ENCODE measurements at places on chromosomes 5 and 9.
A peak's percentile ranks its signal among the peaks of the same experiment; 100 is the strongest.

GRCh38 chr5:149264439-149265067 is 7.1 kb upstream of the AFAP1L1 start:
- no peak for DNase-seq

GRCh38 chr5:181224390-181225229 is 1.5 kb downstream of the TRIM41 start:
- DNase-seq = no peak

DNA sequence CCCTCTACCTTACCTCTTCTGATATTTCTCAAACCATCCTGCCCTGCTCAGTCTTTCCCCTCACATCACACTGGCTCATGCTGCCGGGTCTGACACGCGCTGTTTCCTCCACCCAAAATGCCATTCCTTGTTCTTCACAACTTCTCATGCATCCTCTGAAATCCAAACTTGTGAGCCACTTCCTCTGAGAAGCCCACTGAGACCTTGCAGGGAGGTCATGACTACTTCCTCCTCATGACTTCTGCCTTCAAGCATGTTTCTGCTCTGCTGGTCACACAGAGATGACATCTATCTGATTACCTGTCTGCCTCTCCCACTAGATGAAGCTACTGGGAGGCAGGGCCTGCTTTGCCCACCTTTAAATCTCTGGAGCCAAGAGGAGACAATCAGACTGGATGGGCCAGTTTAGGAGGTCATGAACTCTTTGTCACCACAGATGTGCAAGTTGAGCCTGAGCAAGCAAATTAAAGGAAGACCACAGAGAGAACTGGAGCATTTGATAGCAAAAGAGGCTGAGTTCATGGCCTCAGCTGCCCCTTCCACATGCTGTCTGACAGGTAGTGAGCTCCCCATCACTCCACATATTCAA is 119.8 kb upstream of the TBC1D2 start:
- peak; percentile 79 for DNase-seq

DNA sequence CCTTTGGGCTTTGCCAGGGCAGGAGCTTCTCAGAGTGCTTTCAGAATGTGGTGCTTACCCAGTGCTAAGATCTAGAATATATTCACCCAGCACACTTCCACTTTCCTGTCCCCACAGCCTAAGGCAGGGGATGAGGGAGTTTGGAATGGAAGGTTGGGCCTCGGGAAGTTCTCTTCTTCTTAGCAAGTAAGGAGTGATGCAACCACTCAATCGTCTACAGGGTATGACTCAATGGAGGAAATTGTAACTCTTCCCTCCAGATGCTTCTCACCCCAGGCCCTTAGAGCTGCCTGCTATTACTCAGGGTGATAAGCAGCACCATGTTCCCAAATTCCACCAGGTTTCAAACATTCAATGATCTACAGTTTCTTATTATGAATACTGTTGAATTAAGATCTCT is 30.8 kb upstream of the AGGF1 start:
- DNase-seq = peak; percentile 34

DNA sequence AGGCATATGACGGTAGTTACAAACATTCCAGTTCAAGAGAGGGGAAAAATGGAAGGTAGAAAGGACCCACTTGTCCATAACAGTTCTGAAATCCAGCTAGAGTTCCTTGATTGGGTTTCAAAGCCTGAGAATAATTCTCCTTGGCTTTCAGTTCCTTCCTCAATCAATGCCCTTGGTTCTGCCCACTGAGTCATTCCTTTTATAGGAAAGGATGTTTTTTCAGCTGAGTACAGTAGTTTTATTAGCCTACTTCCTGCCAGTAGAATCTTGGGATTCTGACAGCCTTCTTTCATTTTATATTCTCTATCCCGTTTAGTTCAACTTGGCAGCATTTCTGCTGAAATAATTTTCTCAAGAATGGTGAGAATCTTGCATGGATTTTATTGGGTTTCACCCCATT is 386.9 kb upstream of the SMC2 start:
- DNase-seq = no peak

DNA sequence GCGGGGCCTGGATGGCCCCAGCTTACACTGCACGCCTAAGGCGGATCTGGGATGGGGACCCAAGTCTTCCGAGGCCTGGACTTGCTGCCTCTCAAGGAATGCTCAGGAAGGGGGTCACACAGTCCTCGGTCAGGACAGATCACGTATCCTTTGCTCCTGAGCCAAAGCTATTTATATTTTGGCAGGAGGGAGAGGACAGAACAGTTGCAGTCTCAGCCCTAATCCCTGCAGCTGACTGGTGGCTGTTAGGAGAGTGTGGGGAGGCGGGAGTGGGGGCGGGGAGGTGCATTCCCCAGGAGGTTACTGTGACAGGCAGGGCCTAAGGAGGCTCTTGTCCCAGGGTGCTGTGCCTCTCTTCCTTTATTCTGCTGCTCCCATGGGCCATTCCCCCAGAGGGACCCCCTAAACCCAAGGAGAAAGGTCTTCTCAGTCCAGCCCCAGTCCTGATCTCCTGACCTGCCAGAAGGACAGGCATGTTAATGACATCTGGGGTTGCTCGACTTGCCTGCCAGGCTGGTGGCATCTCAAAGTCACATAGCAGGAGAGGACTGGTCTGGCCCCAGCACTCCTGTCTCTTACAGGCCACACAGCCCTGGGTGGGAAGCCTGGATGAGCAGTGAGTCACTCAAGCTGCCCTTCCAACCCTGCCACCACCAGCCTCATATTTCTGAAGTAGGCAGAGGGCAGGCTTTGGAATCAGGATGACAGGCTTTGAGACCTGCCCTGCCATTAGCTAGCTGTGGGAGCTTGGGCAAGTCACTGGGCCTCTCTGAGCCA is 51.9 kb downstream of the COL27A1 start:
- DNase-seq = no peak

GRCh38 chr9:123111427-123112014 is 78.1 kb downstream of the GPR21 start:
- no peak for DNase-seq

DNA sequence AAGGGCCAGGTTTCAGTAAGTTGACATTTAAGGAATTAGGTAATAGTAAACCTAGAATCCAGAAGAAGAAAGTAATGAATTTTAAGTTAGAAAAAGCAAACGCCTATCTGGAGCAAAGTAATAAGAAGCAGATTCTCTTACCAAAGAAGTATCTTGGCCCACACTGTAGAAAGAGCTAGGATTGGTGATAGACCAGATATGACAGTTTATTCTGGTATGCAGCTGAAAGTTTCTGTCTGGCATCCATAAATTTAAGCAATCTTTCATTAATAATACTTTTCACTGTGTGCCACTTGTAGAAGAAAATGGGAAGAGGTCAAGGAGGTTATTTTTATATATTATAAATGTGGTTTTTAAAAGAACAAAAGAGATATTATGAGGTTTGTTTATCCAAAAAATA is 3.0 kb downstream of the RECK start:
- no peak for DNase-seq

DNA sequence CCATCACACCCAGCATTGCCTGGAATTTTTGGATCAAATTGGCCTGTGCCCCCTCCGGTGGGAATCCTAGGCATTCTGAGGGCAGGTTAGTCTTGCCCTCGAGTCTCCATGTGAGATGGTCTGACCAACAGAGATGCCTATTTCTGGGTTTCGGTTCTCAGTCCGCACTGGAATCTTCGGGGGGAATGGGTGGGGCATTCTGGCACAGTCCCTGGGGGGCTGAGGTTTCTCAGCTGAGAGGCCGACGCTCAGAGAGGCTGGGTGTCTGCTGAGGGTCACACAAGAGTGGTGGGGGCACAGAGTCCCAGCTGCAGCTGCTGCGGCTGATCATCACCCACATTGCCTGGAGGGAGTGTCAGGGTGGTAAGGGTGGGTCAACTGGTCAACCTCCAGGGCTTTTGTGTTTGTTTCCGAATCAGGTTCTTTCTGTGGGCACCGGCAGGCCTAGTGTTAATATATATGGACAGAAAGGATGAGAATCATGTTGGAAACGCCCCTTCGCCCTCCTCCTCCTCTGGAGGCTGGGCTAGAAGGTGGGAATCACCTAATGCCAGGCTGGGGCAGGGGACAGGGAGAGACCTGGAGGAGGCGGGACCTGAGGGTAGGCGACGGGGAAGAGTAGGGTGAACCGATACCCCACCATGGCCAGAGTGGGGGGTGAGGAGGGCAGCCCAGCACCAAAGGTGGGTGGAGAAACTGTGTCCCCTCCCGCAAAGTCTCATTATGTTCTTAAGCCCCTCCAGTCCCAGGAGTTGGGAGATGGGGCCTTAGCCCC is 149.5 kb upstream of the PHYKPL start:
- no peak for DNase-seq

- no peak for DNase-seq
Measured at GRCh38 chr5:93601802-93602155, 18.8 kb downstream of the NR2F1 start.

- DNase-seq = peak; percentile 29
Measured at GRCh38 chr5:145104106-145104505, 731.0 kb downstream of the PRELID2 start.

DNA sequence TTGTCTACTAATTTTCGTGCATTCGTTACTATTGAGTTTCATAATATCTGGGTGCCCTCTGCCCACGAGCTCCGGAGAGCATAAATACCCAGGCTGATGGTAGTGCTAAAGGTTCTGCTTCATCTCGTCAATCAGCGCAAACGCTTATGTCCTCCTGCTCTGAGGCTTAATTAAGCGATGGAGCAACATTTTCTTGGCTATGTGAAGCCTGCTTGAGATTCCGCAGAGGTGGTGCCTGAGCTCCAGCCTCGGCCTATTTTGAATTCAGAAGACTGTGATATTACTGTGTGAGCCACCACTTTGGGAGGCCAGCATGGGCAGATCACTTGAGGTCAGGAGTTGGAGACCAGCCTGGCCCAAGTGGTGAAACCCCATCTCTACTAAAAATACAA is 44.8 kb downstream of the ANXA2R start:
- no peak for DNase-seq

- no peak for DNase-seq
Measured at GRCh38 chr5:168585119-168585856, 6.1 kb upstream of the PANK3 start.

DNA sequence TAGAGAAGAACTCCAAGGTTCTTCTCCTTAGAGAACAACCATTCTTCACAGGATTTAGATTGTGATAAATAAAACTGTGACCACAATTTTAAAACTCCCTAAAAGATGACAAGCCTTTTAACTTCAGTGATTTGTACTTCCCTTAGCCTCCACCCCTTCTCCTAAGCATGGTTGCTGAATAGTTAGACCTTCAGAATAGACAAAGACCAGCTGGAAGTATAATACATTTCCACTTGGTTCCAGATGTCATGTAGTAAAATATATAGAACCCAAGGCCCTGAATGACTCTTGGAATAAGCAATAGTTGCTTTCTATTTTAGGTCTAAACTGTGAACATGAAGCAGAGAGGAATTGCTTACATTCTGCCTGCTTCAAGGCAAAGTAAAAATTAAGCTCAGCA is 208.7 kb downstream of the ARRDC3 start:
- DNase-seq = no peak

DNA sequence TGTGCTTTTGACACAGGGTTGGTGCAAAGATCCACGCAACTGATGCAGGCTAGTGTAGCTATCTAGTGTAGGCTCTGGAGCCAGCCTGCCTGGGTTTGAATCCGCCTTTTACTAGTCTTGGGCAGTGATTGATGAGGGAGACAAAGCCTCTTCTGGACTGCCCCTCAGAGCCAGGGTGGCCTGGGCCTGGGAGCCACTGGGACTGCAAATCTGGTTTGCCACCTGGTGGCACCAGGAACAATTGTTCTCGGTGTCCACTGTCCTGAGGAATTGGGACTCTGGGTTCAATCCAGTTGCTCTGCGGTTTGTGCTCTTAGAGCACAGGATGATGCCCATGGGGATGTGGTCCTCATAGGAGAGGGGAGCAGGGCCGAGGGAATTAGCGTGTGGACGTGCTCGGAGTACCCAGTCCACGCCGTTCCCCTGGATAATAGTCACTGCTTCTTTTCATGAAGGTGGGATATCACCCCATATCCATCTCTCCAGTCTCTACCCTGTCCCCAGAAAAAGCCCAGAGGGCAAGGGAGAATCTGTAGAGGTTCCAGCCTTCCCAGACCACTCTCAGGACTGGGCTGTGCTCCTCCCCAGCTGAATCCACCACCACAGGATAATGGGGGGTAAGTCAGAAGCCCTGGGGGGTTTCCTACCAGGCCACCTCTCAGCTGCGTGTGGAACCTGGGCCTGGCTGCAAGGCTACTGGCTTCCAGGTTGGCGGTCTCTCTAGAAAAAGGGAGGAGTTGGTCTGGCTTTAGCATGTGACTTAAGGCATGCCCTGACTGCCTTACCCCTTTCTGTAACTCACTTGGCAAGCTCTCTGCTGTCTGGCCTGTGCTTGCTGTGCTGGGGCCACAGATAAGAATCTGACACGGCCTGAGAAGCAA is 1.9 kb downstream of the B4GALT7 start:
- DNase-seq = no peak

DNA sequence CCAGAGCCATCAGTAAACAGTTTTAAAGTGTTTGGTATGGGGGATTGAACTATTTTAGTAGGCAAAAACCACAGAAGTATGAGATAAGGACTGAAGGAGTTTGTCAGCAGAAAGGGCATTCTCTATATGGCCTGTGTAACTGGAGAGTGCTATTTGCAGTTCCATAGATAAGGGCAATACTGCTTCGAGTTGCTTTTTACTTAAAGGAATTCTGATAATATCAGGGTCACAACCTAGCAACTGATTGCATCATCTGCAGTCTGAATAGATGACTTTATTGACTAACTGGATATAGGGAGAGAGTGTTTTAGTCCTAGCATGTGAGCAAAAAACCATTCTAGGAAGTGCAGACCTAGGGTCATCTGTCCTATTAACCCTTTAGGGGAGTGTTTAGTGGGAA is 645.2 kb upstream of the PTPRD start:
- DNase-seq = no peak

Measured in AG04449 (cell line).